ENCODE measurements at places on chromosomes 7 and 10.
A peak's percentile ranks its signal among the peaks of the same experiment; 100 is the strongest.

DNA sequence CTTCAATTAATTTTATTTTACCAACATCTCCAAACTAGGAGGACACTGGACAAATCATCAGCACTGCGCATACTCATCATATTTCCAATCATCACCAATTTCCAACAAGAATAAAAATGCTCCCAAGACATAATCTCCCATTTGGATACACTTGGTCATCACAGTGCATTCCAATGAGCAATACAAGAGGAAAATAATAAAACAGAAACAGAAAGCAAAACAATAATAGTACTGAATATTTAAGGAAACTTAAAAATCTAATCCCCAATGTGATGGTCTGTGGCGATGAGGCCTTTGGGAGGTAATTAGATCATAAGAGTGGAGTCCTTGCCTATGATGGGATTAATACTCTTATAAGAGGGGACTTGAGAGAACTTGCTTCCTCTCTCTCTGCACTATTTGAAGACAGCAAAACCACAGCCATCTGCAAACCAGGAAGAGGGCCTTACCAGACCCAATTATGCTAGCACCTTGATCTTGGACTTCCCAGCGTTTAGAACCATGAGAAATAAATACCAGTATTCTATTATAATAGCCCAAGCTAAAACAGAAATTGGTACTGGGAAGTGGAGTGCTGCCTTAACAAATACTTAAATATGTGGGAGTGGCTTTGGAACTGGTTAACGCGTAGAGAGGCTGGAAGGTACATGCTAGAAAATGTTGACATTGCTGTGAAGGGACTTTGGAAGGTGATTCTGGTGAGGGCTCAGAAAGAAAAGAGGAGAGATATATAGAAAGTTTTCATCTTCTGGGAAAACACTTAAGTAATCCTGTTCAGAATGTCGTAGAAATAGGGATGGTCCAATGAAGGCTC lies 91.5 kb downstream of the JAZF1 start:
- no peak overlapping the region for H3K4me3 ChIP-seq
- no peak overlapping the region for H3K27ac ChIP-seq
- peaks cover 46% of the 10 kb centered on the region for H3K4me1 ChIP-seq
- H3K27me3 ChIP-seq: no peaks in the 10 kb centered on the region
- DNase-seq: no peak
- H3K36me3 ChIP-seq: no peaks in the 10 kb centered on the region

DNA sequence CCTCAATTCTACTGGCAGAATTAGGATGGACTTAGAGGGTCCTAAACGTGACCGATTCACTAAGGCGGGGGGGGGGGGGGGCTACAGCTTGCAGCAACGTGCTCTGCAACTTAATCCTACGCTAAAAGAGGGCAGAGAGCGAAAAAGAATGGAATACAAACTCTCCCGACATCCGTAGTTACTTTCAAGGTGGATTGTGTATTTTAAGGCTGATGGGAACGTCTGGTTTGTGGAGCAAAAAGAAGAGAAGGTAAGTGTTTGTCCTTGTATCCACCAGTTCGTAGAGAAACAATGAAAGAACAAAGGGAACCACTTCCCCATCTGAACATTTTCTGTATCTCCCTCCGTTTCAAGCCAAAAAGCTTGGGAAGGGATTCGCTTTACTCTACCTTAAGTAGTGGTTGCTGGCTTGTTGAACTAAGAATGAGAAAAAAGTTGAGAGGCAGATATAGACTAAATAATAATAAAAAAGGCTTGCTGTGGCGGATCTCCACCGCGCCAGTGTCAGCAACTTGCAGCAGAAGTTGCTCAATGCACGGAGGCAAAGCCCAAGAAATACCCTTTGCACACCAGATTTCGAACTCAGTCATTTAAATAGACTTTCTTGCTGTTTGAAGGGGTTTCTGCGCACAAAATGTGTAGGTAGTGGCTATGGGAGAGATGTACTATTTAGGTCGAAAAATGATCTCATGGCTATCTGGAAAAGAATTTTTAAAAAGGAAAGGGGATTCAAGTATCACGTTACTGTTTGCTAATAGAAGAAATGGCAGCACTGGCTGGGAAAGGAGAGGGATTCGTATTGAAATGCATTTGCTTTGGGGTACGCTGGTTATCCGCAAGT lies 736 bp downstream of the SKIDA1 start:
- no peaks in the 10 kb centered on the region for H3K27me3 ChIP-seq
- H3K4me3 ChIP-seq: peak overlapping the region; percentile 77
- H3K36me3 ChIP-seq: no peaks in the 10 kb centered on the region
- DNase-seq: peak; percentile 85

GRCh38 chr7:124310934-124311390 lies 278.1 kb upstream of the TMEM229A start:
- H3K27ac ChIP-seq: no peak overlapping the region
- H3K36me3 ChIP-seq: no peaks in the 10 kb centered on the region
- no peak for DNase-seq
- H3K4me3 ChIP-seq: no peak overlapping the region
- no peaks in the 10 kb centered on the region for H3K27me3 ChIP-seq

- no peak overlapping the region for H3K4me3 ChIP-seq
- peaks cover 29% of the 10 kb centered on the region for H3K4me1 ChIP-seq
- no peak for DNase-seq
- H3K27me3 ChIP-seq: no peaks in the 10 kb centered on the region
- H3K36me3 ChIP-seq: no peaks in the 10 kb centered on the region
Observed at GRCh38 chr10:17216217-17216900, 11.7 kb upstream of the VIM start.

- H3K4me3 ChIP-seq: no peak overlapping the region
- H3K27me3 ChIP-seq: no peaks in the 10 kb centered on the region
- no peaks in the 10 kb centered on the region for H3K36me3 ChIP-seq
- no peak overlapping the region for H3K27ac ChIP-seq
Observed at GRCh38 chr10:92268748-92269147, 22.1 kb downstream of the CPEB3 start.

GRCh38 chr7:75762350-75762917 lies 9.6 kb downstream of the CCL26 start:
- H3K36me3 ChIP-seq: no peaks in the 10 kb centered on the region
- no peaks in the 10 kb centered on the region for H3K4me1 ChIP-seq
- H3K27ac ChIP-seq: no peak overlapping the region

DNA sequence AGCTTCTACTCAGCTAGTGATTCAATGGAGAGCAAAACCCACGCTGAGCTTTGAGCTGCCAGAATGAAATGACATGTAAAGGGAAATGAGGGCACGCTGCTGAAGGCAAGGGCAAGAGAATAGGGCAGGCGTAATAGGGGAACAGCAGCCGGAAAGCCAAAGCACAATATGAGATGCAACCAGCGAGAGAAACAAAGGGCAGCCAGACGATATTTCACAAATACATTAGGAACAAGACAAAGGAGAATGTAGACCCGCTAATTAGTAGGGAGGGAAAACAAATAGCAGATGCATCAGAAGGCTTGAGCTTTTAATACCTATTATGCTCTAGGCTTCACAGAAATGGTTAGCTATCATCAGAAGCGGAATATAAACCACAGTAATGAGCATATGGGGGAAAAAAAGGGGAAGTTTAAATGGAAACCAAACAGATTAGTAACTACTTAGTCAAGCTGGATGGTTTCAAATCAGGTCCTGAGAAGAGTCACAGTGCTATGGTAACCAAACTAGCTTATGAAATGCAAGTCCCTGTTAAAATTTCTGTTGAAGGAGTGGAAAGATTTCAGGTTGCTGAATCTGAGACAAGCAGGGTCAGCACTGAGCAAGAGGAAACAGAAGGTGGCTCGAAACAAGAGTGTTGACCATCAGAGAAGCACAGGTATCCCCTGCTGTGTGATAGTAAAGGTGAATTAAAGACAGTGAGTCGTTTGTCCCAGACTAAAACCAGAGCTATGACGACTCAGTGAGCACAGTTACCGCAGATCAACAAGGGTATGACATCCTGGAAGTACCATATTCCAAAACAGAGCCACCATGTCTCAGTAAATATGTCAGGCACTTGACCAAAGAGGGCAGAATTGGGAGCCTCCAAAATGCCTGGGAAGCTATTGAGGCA lies 496.9 kb upstream of the CELF2 start:
- no peaks in the 10 kb centered on the region for H3K4me1 ChIP-seq
- no peak overlapping the region for H3K4me3 ChIP-seq
- DNase-seq: no peak
- no peak overlapping the region for H3K27ac ChIP-seq
- H3K36me3 ChIP-seq: no peaks in the 10 kb centered on the region

GRCh38 chr10:88319960-88320517 lies 263.1 kb downstream of the RNLS start:
- no peak for DNase-seq
- no peaks in the 10 kb centered on the region for H3K27me3 ChIP-seq
- H3K27ac ChIP-seq: no peak overlapping the region
- no peaks in the 10 kb centered on the region for H3K36me3 ChIP-seq
- H3K4me1 ChIP-seq: peaks cover 13% of the 10 kb centered on the region

DNA sequence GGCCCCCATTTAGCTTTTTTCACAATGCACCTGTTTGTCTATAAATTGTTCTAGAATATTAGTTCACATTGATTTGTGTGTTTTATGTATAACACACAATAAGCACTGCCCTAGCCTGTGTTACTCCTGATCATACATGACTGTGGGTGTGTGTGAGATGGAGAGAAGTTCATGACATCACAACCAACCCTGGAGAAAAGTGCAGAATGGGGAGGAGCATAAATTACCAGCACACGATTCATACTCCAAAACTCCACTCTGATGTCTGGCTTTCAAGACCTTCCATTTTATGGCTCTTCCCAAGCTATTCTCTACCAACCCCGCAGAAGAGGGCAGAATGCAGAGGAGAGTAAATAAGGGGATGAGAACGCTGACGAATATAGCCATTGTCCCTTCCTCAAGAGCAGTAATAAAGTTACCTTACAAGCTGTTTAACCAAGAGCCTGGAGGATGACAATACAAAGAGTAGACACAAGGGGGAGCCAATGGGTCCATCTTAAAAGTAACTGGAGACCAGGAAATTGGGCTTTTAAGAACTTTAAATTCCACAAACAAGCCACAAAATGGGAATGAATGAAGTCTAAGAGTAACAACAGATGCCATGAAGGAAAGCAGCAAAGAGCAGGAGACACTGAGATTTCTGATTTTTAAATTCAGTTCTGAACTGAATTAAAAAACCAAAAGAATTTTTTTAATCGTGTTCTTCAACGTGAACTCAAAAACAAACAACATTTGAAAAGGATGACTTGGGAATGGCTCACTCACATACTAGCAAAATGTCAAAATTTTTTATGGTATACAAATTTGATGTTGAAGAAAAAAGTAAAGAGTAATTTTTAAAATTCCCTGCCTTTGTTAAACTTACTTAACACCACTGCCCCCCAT lies 159.6 kb downstream of the PARD3 start:
- peaks cover 39% of the 10 kb centered on the region for H3K4me1 ChIP-seq
- H3K36me3 ChIP-seq: no peaks in the 10 kb centered on the region
- no peak for DNase-seq
- H3K4me3 ChIP-seq: no peak overlapping the region

Measured in vagina (tissue), 2 donors.